Cardiac fibroblast (primary cell): ENCODE measurements at places on chromosomes 2 and 18.

DNA sequence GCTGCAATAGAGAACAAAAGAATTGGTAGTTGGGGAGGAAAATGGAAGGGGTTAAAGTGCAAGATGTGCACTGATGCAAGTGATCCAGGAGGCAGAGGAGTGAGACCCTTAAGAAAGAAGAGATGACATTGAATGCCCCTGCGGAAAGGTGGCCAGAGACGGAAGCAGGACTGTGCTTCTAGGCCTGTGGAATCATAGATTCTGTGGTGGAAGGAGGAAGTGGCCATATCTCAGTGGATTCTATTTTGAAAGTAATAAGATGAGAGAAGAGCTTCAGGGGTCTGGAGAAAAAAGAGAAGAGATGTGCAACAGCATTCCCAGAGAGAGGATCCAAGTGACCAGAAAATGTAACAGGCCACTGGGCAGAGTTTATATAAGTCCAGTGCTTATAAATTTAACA lies 18.6 kb upstream of the GYPC start:
- no peak for DNase-seq

- no peak for DNase-seq
Measured at GRCh38 chr18:34808389-34808788, 98.3 kb downstream of the DTNA start.

DNA sequence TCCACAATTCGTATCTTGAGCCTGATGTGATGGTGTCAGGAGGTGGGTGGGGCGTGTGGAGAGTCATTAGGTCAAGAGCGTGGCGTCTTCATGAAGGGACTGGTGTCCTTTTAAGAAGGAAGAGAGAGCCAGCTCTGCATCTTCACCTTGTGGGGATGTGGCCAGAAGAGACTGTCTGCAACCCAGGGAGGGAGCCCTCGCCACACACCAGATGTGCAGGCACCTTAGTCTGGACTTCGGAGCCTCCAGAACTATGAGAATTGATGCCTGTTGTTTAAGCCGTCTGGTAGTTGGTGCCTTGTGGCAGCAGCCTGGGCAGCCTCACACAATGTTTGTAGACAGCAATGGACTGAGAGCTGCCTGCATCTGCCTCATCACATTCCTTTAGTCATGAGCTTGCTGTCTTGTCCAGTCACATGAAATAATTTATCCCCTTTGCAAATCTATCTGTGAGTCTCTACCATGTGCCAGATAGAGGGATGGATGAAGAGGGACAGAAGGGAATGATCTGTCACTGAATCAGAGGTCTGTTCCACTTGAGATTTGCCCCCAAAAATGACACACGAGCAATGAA lies 61.0 kb downstream of the MYT1L start:
- no peak for DNase-seq

GRCh38 chr2:132415915-132416722 lies 486 bp upstream of the GPR39 start:
- peak; percentile 97 for DNase-seq

DNA sequence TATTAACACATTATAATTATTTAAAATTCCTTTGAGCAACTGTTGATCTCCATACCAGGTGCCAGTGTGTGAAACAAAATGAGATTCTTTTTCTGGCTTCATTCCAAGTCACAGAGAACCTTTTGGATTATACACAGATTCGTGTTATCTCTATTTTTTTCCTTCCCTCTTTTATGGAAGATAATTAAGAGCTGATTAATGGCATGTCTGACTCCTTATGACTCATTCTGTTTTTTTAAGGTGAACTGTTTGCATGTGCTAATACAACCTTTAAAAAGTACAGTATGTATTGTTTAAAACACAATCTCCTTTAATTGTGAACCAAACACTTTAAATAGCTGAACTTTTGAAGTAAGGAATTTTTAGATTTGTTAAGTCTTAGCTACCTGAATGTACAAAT lies 39.3 kb downstream of the PELI1 start:
- DNase-seq, result no peak

GRCh38 chr2:205117125-205117524 lies 565.2 kb upstream of the NRP2 start:
- no peak for DNase-seq

GRCh38 chr18:58581265-58581664 lies 47.6 kb downstream of the ALPK2 start:
- DNase-seq, result peak; percentile 79

DNA sequence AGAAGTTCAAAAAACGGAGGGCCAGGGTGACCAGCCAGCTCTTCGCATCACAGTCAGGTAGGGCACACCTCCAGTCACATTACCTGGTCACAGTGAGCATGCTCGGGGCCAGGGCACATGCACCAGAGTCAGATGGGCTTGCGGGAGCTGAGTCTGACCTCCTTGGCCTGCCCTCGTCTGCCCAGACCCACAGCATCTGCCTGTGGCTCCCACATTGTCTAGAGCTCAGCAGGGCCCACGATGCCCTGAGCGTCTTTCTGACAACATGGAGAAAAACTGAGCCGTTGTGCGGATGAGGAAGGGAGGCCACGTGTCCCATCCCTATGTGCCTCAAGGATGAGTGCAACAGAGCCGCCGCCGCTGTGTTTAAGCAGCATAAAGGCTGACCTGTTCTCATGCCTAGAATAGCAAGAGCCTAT lies 37.6 kb downstream of the CRACDL start:
- DNase-seq, result no peak

DNA sequence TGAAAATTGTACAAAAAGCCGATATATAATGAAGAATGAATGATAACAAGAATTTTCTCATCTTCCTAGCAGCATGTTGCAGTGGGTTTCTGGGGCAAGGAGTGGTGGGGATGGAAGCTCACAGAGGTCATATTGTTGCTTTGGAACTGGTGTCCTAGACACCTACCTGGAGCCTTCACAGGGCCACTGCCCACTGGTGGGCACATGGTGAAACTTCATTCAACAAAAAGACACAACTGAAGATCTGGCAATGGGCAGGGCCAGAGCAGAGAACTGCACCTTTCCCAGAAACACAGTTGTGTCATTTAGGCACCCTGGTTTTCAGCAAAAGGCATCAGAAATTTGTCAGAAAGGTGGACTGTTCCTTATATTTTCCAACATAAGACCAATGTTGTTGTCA lies 115.3 kb downstream of the FHOD3 start:
- DNase-seq, result peak; percentile 28

DNA sequence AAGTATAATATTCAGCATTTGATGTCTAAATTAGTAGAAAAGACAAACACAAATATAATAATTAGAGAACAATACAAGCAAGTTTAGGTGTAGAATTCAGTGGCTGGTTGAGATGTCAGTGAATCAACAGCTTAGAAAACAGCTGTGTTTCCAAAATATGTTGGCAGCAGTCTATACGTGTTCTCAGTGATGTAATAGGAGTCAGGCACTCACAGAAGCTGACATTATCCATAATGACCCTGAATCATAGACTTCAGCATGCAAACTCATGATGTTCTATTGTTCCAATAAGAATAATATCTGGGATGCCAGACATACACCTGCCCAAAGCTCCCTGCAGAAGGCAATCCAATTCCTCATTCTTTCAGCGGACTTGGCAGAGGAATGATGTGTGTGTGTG lies 164.7 kb downstream of the SLC8A1 start:
- DNase-seq, result peak; percentile 70

- peak; percentile 98 for DNase-seq
Measured at GRCh38 chr2:209495855-209496585, 72.2 kb downstream of the MAP2 start.

DNA sequence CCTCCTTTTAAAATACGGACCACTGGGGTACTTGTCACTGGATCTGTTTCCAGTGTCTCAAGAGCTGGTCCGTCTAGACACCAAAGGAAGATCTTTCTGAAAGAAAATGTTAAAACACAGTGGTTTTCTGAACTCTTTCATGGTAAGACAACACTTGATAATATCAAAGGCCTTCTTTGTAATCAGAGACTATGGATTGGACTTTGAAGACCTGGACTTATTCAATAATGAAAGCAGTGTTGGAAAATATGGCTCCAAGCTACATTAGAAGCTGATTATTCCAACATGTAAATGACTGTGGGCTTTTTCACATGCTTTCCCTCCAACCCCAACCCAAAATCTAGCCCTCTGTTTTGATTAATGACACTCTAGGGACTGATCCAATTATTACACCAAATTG lies 329.4 kb upstream of the LYPD1 start:
- no peak for DNase-seq

DNA sequence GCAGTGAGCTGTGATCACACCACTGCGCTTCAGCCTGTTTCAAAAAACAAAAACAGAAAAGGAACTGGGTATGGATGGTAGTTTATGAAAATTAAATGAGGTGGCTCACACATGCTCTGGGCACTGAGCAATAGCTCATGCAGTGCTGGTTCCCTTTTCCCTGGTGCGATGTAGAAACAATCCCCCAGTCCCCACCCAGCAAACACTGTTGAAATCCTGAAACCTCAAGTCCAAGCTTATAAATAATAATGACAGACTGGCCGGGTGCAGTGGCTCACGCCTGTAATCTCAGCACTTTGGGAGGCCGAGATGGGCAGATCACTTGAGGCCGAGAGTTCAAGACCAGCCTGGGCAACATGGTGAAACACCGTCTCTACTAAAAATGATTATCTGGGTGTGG lies 55.4 kb upstream of the SMAD2 start:
- no peak for DNase-seq

GRCh38 chr2:9614562-9614961 lies 16.2 kb downstream of the YWHAQ start:
- no peak for DNase-seq

- no peak for DNase-seq
Measured at GRCh38 chr2:172177581-172177980, 74.9 kb upstream of the DLX2 start.

- no peak for DNase-seq
Measured at GRCh38 chr2:38149531-38149930, 73.6 kb upstream of the CYP1B1 start.

- peak; percentile 75 for DNase-seq
Measured at GRCh38 chr2:173884025-173884802, 81.0 kb downstream of the SP3 start.

- no peak for DNase-seq
Measured at GRCh38 chr18:13261661-13262357, 43.2 kb downstream of the LDLRAD4 start.

- no peak for DNase-seq
Measured at GRCh38 chr2:124559236-124559635, 534.1 kb downstream of the CNTNAP5 start.

DNA sequence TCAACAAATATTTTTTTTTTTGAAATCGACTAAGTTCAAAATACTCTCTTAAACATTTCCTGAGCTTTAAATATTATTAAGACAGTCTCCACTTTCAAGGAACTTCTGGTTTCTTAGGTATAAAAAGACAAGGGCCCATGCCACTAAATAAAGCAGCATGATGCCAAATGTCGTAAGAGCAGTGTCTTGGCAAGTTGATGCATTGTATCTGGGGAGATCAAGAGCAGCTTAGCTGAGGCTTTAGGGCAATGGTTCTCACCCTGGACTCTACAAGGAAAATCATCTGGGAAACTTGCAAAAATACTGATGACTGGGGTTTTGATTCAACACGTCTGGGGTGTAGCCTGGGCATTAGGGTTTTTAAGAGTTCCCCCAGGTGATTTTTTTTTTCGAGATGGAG lies 41.3 kb downstream of the COL4A3 start:
- no peak for DNase-seq

- DNase-seq, result peak; percentile 39
Measured at GRCh38 chr18:3180325-3180724, 39.4 kb downstream of the MYOM1 start.

- DNase-seq, result no peak
Measured at GRCh38 chr2:152372438-152372984, 37.5 kb downstream of the FMNL2 start.

GRCh38 chr2:106205488-106205887 lies 11.4 kb upstream of the UXS1 start:
- DNase-seq, result no peak

DNA sequence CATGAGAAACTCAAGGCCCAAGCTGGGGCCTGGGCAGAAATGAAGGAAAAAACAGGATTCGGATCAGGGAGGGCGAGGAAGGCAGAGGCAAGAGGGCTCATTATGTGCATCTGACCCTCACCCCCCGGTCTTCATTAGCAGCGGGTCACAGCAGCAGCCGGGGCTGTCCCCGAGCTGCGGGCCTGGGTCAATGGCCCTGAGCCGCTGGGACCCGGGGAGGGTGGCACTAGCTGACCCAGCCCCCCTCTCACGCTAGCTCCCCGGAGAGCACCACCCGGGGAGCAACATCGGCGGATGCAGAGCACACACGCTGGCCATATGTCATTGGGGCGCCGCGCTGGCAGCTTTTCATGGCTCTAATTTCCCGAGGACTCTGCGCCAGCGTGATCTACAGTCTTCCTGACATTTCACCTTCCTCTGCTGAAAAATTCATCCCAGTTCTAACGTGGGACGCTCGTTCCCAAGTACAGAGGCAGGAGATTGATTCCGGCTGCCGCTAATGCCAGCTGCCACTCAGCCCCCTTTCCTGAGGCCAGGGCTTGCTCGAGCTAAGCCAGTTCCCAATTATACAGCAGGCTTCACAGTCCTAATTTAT lies 63.7 kb downstream of the EIPR1 start:
- DNase-seq, result peak; percentile 12

DNA sequence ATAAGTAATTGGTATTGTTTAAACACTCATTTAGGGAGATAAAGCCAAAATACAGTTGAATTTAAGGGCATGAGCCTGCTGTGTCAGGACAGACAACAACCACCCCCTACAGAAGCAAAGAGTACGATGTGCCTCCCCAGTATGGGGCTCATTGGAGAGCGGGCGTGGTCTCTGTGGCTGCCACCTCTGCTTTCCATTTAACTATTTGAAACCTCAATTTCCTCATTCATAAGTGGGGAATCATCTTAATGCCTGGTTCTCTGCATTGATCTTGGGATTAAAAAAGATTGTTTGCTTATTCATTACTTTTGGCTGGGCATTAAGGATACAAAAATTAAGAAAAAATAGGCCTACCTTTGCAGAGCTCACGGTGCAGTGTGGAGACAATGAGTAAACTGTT lies 21.4 kb downstream of the KCNS3 start:
- DNase-seq, result no peak

GRCh38 chr2:24491542-24492420 lies 727 bp downstream of the NCOA1 start:
- no peak for DNase-seq

DNA sequence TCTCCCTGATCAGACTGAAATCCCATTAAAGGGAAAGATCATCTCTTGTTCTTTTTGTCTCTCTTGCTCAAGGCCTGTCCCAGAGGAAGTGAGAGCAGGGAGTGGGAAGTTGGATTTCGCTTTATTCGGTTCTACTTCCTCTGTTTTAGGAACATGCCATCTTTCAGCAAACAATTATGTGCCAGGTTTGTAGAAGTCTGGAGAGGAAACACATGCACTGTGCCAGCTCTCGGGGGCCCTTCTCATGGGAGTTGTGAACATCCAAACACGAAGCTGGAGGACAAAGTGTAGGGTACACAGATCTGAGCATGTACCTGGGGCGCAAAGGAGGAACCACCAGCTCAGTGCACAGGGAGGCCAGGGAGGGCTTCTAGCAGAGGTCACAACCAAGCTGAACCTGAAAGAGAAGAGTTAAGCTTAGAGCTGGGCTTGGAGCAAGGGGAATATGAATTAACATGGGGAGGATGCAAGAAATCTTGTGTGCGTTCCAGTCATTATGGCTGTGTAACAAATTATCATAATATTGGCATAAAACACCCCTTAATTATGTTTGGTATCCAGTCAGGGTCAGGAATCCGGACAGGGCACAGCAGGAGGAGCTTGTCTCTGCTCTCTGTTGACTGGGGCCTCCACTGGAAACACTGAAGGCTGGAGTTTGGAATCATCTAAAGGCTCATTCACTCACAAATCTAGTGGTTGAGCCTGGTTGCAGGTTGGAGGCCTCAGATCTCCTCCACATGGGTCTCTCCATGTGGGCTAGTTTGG lies 128.6 kb downstream of the ZFP36L2 start:
- no peak for DNase-seq

GRCh38 chr2:239929504-239929903 lies 95.6 kb downstream of the NDUFA10 start:
- DNase-seq, result no peak
